ENCODE measurements at places on chromosomes 5 and 9. TPM values are rescaled to one million over a fixed set of nuclear protein-coding genes. Genes with fewer than 3 reads are reported as not detected.

Gene FBXL7
- not detected for total RNA-seq

DNA sequence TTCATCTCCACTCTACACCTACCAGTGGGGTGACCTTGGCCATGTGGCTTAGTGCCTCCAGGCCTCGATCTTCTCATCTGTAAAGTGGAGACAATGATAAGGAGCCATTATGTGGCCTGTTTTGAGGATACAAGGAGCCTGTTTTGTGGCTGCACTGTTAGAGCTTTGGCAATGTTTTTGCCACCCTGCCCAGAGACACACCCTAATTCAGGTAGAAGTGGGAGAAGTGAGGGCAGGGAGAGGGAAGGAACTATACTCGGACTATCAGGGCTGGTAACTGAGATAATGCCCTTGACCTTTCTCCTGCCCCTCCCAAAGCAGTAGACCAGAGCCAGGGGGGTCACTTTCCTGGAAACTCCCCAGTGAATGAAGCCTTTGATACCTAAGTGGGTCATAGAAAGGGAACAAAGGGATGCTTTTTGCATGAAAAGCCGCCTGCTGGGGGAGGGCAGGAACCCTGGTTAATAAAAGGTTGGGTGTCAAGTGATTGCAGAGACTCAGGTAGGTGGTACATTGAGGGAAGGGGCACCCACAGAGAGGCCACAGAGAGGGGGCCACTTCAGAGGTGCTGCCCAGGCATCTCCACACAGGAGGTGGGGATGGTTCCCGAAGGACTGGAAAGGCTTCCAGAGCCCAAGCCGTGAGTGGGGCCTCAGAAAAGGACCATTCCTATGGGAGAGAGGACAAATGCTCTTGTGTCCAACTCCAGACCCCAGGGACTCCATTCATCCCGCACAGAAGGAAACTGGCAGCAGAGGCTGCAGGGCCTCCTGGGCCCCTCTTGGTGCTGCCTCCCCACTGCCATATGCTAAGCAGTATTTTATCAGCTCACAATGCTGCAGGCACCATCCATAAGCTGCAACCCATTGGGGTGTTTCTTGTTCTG is 42.3 kb upstream of the VDAC1 start:
- H3K4me1 ChIP-seq, result peaks cover 44% of the 10 kb centered on the region
- no peak overlapping the region for H3K4me3 ChIP-seq
- H3K36me3 ChIP-seq, result no peaks in the 10 kb centered on the region
- DNase-seq, result no peak
- no peak overlapping the region for H3K27ac ChIP-seq
- peaks cover 2% of the 10 kb centered on the region for H3K27me3 ChIP-seq

Gene SPINK6
- not detected for total RNA-seq

DNA sequence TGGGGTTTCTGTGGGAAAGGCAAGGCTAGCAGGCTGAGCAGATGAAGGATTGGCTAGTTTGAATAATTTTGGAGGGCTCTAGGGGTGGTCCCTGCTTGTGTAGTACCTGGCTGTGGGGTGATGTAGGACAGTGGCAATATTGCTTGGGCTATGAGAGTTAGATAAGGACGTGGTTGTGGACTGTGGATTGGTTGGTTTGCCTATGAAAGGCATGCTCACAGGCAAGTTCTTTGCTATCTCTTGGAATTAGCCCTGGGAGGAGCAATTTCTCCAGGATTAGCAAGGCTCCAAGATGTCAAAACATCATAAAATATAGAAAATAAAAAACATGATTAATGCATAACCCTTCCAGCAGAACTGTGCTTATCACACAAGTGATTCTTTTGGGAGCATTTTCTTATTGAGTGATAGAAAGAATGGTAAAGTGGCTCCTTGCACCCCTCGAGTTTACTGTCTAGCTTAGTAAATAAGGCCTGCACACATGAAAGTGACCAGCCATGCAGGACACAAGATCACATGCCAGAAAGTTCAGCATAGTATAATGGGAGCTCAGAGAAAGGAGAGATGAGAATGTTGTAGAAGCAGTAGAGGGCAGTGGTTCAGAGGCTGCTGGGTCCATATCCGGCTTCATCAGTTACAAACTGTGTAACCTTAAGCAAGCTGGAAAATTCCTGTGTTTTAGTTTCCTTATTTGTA is 13.8 kb downstream of the AOPEP start:
- no peaks in the 10 kb centered on the region for H3K36me3 ChIP-seq
- H3K27me3 ChIP-seq, result no peaks in the 10 kb centered on the region
- H3K4me3 ChIP-seq, result no peak overlapping the region
- no peak overlapping the region for H3K27ac ChIP-seq

Gene CSF1R
- total RNA-seq, result 0.36 TPM

Gene SH3RF2
- not detected for total RNA-seq

- H3K27me3 ChIP-seq, result no peaks in the 10 kb centered on the region
- no peak overlapping the region for H3K4me3 ChIP-seq
- H3K36me3 ChIP-seq, result no peaks in the 10 kb centered on the region
- DNase-seq, result no peak
- H3K4me1 ChIP-seq, result no peaks in the 10 kb centered on the region
- no peak overlapping the region for H3K27ac ChIP-seq
Measured at GRCh38 chr9:37229882-37230482, 109.6 kb downstream of the ZCCHC7 start.

- no peak for DNase-seq
- no peaks in the 10 kb centered on the region for H3K27me3 ChIP-seq
- no peak overlapping the region for H3K27ac ChIP-seq
Measured at GRCh38 chr5:39459071-39459470, 34.3 kb upstream of the DAB2 start.

DNA sequence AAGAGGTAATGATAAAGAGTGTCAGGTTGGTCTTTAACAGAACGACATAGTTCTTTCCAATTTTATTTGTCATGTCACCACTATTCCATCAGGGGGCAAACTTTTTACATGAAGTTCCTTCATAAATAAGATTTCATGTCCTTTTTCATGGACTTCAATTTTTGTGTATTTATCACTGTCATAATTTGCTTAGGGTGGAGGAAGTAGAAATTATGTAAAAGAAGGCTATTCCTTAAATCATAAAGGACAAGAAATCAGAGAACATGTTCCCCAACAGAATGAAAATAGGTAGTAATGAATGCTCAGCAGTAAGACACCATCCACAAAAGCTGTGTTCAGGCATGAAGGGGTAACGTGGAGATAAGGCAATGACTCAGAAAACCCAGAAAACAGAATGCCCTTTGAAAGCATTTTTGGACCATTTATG is 72.7 kb downstream of the ZFAND5 start:
- H3K36me3 ChIP-seq, result no peaks in the 10 kb centered on the region
- no peak overlapping the region for H3K27ac ChIP-seq
- DNase-seq, result no peak
- no peaks in the 10 kb centered on the region for H3K4me1 ChIP-seq

Gene INSL4
- not detected for total RNA-seq

Gene CCDC192
- total RNA-seq, result not detected

- no peak overlapping the region for H3K4me3 ChIP-seq
- no peaks in the 10 kb centered on the region for H3K27me3 ChIP-seq
- no peaks in the 10 kb centered on the region for H3K4me1 ChIP-seq
- H3K36me3 ChIP-seq, result no peaks in the 10 kb centered on the region
- no peak overlapping the region for H3K27ac ChIP-seq
Measured at GRCh38 chr9:18362901-18363685, 110.9 kb upstream of the ADAMTSL1 start.

Gene ADAMTS6
- total RNA-seq, result 4.0 TPM

Gene ADAM19
- 30.7 TPM for total RNA-seq

DNA sequence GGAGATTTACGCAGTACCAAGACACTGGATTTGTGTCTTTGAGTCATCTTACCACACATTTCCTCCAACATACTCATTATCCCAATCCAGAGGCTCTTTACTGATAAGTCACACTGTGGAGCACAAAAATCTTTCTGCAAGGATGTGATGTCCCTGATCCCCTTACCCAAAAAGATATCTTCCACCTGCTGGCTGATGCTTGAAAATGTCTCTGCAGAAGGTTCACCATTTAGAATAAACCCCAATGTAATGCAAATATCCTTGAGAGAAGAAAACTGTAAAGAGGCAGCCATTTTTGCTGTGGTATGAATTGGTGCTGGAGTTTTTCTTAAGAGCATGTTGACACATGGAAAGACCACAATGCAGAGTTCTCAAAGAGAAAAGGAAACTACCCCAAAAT is 65.7 kb upstream of the RORB start:
- no peaks in the 10 kb centered on the region for H3K27me3 ChIP-seq
- no peak for DNase-seq
- no peak overlapping the region for H3K4me3 ChIP-seq
- no peak overlapping the region for H3K27ac ChIP-seq
- no peaks in the 10 kb centered on the region for H3K4me1 ChIP-seq

GRCh38 chr9:68999393-69000105 is 14.4 kb downstream of the PRKACG start:
- H3K27me3 ChIP-seq, result peaks cover 3% of the 10 kb centered on the region
- H3K4me3 ChIP-seq, result no peak overlapping the region
- peak; percentile 62 for DNase-seq

DNA sequence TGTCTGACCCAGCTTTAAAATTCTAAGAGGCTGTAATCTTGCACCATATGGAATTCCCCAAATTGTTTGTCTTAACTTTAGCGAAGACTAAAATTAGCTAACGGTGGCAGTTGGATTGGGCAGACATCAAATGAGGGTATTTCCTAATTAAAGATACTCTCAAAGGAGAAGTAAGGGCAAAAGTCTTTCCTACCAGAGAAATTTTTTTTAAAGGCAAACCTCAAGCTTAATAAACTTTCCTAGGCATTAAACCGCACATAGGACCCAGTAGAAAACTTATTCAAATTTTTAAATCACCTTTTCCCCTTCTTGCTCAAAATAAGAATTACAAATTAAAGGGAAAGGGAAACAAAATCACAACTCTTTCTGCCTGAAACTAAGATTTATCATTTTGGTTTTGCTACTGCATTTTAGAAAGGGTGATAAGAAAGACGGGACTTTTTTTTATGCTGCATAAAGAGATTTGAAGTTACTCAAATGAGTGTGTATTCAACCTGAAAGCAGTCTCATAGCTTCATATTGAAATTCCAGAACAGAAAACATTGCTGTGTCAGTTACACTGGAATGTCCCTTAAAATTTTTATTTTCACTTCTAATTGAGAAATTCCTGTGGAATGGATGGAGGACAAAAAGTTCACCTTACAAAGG is 189.1 kb upstream of the PTGER4 start:
- H3K36me3 ChIP-seq, result no peaks in the 10 kb centered on the region
- no peaks in the 10 kb centered on the region for H3K27me3 ChIP-seq
- no peak overlapping the region for H3K27ac ChIP-seq
- no peak overlapping the region for H3K4me3 ChIP-seq

Gene BARX1
- total RNA-seq, result not detected

DNA sequence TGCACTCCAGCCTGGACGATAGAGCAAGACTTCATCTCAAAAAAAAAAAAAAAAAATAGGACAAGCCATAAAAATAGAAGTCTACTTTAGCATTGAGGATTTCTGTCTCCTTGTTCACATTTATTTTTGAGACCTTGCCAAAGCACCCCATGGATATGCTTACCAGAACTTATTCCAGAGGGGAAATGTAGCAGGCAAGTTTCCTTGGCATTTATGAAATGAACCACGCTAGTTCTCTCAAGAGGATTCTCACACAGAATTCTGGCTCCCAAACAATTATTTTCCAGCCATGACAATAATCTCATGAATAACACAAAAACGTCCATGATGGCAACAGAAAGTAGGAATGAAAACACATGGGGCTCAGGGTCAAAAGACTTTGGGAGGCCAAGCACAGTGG is 23.4 kb upstream of the GPX8 start:
- H3K4me1 ChIP-seq, result peaks cover 9% of the 10 kb centered on the region
- DNase-seq, result no peak
- no peak overlapping the region for H3K4me3 ChIP-seq
- H3K36me3 ChIP-seq, result no peaks in the 10 kb centered on the region
- H3K27ac ChIP-seq, result no peak overlapping the region

DNA sequence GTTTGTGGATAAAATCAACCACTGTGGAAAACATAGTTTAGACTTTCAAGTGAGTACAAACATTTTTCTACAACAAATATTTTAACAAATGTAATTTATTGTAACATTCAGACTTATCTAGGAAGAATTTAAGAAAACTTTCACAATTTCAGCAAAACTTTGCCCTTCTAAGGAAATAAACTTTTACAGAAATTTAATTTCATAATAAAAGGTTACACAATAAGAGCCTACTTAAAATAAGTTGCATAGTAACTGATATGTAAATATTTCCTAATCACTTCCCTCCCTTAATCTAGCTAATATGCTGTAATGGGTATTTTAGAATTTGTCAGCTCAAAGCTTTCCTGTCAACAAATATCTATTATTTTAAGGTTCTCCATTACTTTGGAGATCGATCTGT is 1899.9 kb downstream of the MAT2B start:
- H3K27me3 ChIP-seq, result no peaks in the 10 kb centered on the region
- no peak overlapping the region for H3K4me3 ChIP-seq
- no peak overlapping the region for H3K27ac ChIP-seq
- no peak for DNase-seq
- H3K36me3 ChIP-seq, result no peaks in the 10 kb centered on the region

GRCh38 chr5:135072387-135073281 is 38.6 kb upstream of the PITX1 start:
- no peaks in the 10 kb centered on the region for H3K36me3 ChIP-seq
- H3K27me3 ChIP-seq, result no peaks in the 10 kb centered on the region
- no peaks in the 10 kb centered on the region for H3K4me1 ChIP-seq
- H3K4me3 ChIP-seq, result no peak overlapping the region

Gene NPR3
- 0.28 TPM for total RNA-seq

Gene MORN5
- total RNA-seq, result not detected

Gene IFNK
- not detected for total RNA-seq

GRCh38 chr5:22842574-22842973 is 10.6 kb downstream of the CDH12 start:
- no peak overlapping the region for H3K27ac ChIP-seq
- no peak for DNase-seq

- H3K27ac ChIP-seq, result no peak overlapping the region
- no peaks in the 10 kb centered on the region for H3K4me1 ChIP-seq
- no peaks in the 10 kb centered on the region for H3K36me3 ChIP-seq
- H3K4me3 ChIP-seq, result no peak overlapping the region
Measured at GRCh38 chr9:92503156-92503555, 20.9 kb upstream of the ASPN start.

DNA sequence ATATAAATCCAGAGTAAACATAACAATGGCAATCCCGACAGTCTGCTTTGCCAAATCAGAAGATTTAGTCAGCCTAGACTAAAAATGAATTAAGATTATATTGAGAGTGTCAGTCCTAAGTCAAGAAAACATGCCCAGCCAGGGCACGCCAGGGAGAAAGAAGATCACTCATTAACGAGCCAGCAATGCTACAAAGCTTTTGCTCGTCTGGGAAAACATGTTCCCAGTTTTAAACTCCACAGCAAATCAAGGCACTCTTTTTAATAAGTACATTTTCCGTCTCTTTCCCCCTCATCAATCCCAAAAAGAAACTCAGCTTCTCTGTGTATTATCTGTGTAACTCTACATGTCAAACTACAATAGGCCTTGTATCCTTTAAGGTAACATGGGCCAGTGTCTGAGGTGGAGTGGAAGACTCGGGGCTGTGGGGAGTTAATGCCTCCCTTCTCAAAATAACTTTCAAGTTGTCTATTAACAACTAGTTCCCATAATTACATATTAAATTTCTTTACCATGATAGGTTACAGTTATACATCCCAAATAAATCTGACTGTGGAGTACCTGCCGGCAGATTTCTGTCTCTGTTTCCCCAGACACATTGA is 40.9 kb downstream of the NFIB start:
- no peaks in the 10 kb centered on the region for H3K4me1 ChIP-seq
- no peak for DNase-seq
- H3K36me3 ChIP-seq, result no peaks in the 10 kb centered on the region
- peaks cover 3% of the 10 kb centered on the region for H3K27me3 ChIP-seq
- no peak overlapping the region for H3K4me3 ChIP-seq
- no peak overlapping the region for H3K27ac ChIP-seq

Gene GARNL3
- 3.4 TPM for total RNA-seq

Data from T-cell (primary cell).